ENCODE measurements at places on chromosomes 7 and 10.

DNA sequence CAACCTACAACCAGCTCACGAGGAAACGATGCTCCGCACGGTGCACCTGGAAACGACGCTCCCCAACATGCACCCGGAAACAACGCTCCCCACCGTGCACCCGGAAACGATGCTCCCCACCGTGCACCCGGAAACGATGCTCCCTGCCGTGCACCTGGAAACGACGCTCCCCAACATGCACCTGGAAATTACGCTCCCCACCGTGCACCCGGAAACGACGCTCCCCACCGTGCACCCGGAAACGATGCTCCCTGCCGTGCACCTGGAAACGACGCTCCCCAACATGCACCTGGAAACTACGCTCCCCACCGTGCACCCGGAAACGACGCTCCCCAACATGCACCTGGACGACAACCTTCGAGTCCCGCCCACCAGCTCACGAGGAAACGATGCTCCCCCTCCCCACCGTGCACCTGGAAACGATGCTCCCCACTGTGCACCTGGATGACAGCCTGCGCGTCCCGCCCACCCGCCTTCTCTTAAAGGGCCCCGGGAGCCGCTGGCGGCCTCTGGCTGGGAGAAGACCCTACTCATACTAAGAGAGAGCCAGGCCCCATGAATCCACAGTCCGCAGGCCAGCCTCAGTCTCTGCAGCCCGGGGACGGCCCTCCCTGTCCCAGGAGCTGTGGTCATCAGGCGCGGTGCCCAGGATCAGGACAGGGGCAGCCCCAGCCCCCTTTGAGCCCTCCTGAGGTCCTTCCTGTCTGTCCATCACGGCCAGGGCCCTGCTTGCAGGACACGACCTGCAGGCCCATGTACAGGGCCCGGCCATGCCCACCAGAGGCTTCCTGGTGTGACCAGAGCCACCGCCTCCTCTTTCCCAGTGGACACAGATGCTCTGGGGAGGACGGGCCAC, 98.3 kb downstream of the PDGFA start:
- DNase-seq, result no peak

- no peak for DNase-seq
Observed at GRCh38 chr7:106247841-106248240, 36.9 kb downstream of the NAMPT start.

- DNase-seq, result no peak
Observed at GRCh38 chr7:87075671-87076404, 16.4 kb upstream of the ELAPOR2 start.

- DNase-seq, result no peak
Observed at GRCh38 chr10:14686356-14686755, 88.3 kb downstream of the FAM107B start.

GRCh38 chr10:62005281-62005680, 103.8 kb downstream of the ARID5B start:
- no peak for DNase-seq
